Aortic smooth muscle cell (primary cell): ENCODE measurements at places on chromosomes 13 and 19. TPM values are rescaled to one million over a fixed set of nuclear protein-coding genes. Genes with fewer than 3 reads are reported as not detected.

The EDDM13 gene
- not detected in 2 replicates for total RNA-seq

The SLC46A3 gene
- total RNA-seq = 5.7 and 6.1 TPM in 2 replicates

The OVOL3 gene
- not detected in 2 replicates for total RNA-seq

The TNFRSF19 gene
- 2.5 and 5.5 TPM in 2 replicates for total RNA-seq

The CEACAM4 gene
- not detected in 2 replicates for total RNA-seq

The ZNF154 gene
- 5.4 and 7.1 TPM in 2 replicates for total RNA-seq

The GDF15 gene
- 41.1 and 66.9 TPM in 2 replicates for total RNA-seq

The NBEA gene
- 9.6 and 10.7 TPM in 2 replicates for total RNA-seq

The CEACAM21 gene
- total RNA-seq = 0.06 TPM in 1 of 2 replicates, not detected in the other

The CEACAM3 gene
- total RNA-seq = not detected in 2 replicates

The PEAK3 gene
- not detected in 2 replicates for total RNA-seq

The CPAMD8 gene
- 0.26 and 0.31 TPM in 2 replicates for total RNA-seq

The CEACAM1 gene
- total RNA-seq = under 0.01 and 0.31 TPM in 2 replicates

The SLC25A41 gene
- total RNA-seq = not detected in 2 replicates

The NOVA2 gene
- total RNA-seq = 0.12 and 0.13 TPM in 2 replicates

The ZNF865 gene
- total RNA-seq = 0.66 and 1.3 TPM in 2 replicates

The RASGRP4 gene
- total RNA-seq = not detected in 2 replicates

The DACH1 gene
- total RNA-seq = 0.25 and 0.53 TPM in 2 replicates

The GNA15 gene
- 0.19 TPM in 1 of 2 replicates, not detected in the other for total RNA-seq

The RDH8 gene
- not detected in 2 replicates for total RNA-seq

The DHDH gene
- total RNA-seq = 0.12 TPM in 1 of 2 replicates, not detected in the other

The GZMM gene
- not detected in 2 replicates for total RNA-seq
